ENCODE measurements at places on chromosomes 7 and 10.
A peak's percentile ranks its signal among the peaks of the same experiment; 100 is the strongest.

DNA sequence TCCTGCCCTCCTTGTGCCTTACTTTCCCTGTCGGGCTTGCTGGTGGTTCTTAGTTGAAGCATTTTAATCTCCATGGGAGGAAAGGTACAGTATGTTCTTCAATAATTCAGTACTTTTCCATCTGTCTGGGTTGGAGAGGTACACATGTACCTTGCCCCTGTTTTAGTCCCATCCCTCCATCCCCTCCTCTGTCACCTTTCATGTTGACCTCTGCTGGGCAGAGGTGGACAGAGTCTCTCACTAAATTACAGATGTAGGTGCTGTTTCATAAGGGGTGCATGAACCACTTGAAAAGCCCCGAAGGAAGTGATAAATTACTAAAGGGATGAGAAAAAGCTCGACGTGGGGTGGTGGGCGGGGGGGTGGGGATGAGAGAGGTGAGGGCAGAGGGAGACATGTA is 5.4 kb downstream of the AGFG2 start:
- H3K4me1 ChIP-seq: peaks cover 90% of the 10 kb centered on the region
- H3K36me3 ChIP-seq: peaks cover 32% of the 10 kb centered on the region
- peak overlapping the region; percentile 99 for H3K27ac ChIP-seq
- peak overlapping the region; percentile 98 for H3K4me3 ChIP-seq

GRCh38 chr10:112280205-112280921 is 2.8 kb upstream of the TECTB start:
- no peak for DNase-seq
- H3K4me1 ChIP-seq: no peaks in the 10 kb centered on the region
- H3K36me3 ChIP-seq: no peaks in the 10 kb centered on the region
- H3K27me3 ChIP-seq: peaks cover 21% of the 10 kb centered on the region
- H3K4me3 ChIP-seq: no peak overlapping the region

- no peak for DNase-seq
- peaks cover 22% of the 10 kb centered on the region for H3K4me1 ChIP-seq
- peaks cover 12% of the 10 kb centered on the region for H3K36me3 ChIP-seq
Observed at GRCh38 chr7:75876126-75876881, 2.5 kb upstream of the RHBDD2 start.

DNA sequence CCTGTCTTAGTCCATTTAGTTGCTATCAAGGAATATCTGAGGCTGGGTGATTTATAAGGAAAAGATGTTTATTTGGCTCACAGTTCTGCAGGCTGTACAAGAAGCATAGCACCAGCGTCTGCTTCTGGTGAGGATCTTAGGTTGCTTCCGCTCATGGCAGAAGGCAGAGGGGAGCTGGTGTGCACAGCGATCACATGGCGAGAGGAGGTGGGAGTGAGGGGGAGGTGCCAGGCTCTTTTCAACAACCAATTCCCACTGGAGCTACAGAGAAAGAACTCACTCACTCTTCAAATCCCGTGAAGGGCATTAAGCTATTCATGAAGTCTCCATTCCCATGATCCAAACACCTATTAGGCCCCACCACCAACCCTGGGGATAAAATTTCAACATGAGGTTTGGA is 371.6 kb downstream of the SH2D4B start:
- DNase-seq: no peak
- H3K27me3 ChIP-seq: peaks cover 6% of the 10 kb centered on the region
- H3K4me3 ChIP-seq: no peak overlapping the region
- H3K27ac ChIP-seq: no peak overlapping the region

- no peaks in the 10 kb centered on the region for H3K4me1 ChIP-seq
- no peaks in the 10 kb centered on the region for H3K27me3 ChIP-seq
- no peaks in the 10 kb centered on the region for H3K36me3 ChIP-seq
- no peak for DNase-seq
- no peak overlapping the region for H3K4me3 ChIP-seq
Observed at GRCh38 chr7:14899030-14899429, 3.5 kb downstream of the DGKB start.

DNA sequence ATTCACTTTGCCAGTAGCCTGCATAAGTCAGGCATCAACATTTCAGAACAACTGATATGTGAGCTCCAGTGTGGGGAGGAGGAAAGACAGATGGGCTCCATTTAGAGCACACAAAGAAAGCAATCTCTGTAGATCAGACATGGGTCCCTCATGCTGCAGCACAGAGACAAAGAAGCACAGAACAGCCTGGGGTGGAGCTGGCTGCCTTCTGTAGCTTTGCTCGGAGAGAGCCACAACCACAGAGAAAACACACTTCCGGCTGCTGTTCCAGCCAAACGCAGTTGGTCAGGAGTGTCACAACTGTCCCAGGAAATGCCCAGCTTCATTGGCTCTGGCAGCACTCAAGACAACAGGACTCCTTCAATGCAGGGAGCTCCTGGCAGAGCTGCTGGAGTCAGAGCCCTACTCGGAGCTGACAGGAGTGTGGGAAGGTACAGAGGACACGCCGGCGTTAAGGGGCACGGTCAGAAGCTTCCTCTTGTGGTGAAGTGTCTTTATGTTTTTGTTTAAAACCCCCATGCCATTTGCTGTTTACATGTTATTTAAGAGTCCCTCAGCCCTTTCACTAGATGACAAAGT is 494.4 kb downstream of the TCERG1L start:
- H3K4me1 ChIP-seq: no peaks in the 10 kb centered on the region
- H3K27me3 ChIP-seq: peaks cover 2% of the 10 kb centered on the region
- no peaks in the 10 kb centered on the region for H3K36me3 ChIP-seq
- H3K27ac ChIP-seq: no peak overlapping the region
- no peak overlapping the region for H3K4me3 ChIP-seq

GRCh38 chr10:1502451-1502850 is 234.9 kb downstream of the ADARB2 start:
- H3K4me1 ChIP-seq: no peaks in the 10 kb centered on the region
- H3K27me3 ChIP-seq: peaks cover 4% of the 10 kb centered on the region
- no peaks in the 10 kb centered on the region for H3K36me3 ChIP-seq
- no peak for DNase-seq
- H3K27ac ChIP-seq: no peak overlapping the region

DNA sequence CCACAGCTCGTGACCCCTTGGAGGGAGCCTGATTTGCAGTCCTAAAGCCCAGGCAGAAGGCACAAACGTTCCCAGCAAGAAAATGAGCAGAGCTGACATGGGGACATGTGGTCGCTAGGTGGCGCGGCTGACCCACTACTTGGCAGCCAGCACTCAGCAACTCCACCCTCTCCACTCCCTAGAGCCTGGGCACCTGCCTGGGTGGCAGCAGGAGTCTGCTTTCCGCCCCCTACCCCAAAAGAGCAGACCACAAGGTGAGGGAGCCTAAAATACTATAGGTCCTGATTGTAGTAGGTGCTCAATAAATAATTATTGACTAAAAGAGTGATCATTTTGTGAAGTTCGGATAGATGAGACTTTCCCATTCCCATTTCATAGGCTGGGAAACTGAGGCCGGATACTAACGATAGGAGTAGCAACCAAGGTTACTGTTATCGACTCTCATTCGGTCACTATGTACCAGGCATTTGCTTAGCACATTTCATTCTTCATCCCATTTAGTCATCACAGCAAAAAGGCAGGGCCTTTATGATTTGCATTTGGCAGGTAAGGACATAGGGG is 57.4 kb downstream of the NEUROG3 start:
- H3K27me3 ChIP-seq: peaks cover 6% of the 10 kb centered on the region
- no peak overlapping the region for H3K4me3 ChIP-seq

DNA sequence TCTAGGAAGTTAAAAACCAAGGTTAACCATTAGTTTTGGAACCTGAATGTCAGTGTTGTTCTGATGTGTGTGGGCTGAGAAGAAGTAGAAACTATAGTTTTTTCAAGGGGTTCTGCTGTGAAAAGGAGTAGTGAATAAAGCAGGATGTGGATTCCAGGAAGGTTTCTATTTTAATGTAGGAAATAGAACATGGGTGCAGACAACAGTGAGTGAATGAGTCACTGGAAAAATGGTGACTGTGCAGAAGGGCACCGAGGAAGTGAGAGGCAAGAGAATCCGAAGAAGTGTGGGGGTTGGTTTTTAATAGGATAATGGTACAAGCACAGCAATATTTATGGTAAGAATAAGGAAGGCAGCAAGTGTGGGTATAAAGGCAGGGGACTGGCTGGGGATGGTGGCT is 120.4 kb downstream of the ARHGAP21 start:
- H3K27me3 ChIP-seq: no peaks in the 10 kb centered on the region
- peak; percentile 47 for DNase-seq
- peaks cover 26% of the 10 kb centered on the region for H3K4me1 ChIP-seq
- H3K27ac ChIP-seq: peak overlapping the region; percentile 91

GRCh38 chr10:29517352-29517923 is 117.3 kb downstream of the SVIL start:
- H3K27ac ChIP-seq: no peak overlapping the region
- H3K4me1 ChIP-seq: no peaks in the 10 kb centered on the region
- DNase-seq: peak; percentile 26
- H3K36me3 ChIP-seq: peaks cover 15% of the 10 kb centered on the region
- H3K4me3 ChIP-seq: no peak overlapping the region
- no peaks in the 10 kb centered on the region for H3K27me3 ChIP-seq
